ENCODE measurements at places on chromosomes 11 and 22.

DNA sequence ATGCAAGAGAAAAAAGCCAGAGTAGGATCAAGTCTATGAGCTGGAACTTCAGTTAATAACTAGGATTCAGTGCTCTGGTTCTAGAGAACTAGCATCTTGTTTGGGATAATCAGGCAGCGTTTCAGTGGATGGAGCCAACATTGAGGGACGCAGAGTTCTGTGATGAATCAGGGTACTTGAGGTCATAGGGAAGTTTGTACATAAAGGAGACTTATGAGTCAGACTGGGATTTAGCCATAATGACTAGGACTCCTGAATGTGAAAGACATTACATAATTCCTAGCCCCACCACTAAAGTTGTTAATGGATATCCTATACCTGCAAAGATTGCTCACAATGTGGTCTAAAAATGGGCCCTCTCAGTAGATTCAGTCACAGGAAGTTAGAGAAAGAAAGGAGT is 6.8 kb downstream of the SLN start:
- no peak for DNase-seq

DNA sequence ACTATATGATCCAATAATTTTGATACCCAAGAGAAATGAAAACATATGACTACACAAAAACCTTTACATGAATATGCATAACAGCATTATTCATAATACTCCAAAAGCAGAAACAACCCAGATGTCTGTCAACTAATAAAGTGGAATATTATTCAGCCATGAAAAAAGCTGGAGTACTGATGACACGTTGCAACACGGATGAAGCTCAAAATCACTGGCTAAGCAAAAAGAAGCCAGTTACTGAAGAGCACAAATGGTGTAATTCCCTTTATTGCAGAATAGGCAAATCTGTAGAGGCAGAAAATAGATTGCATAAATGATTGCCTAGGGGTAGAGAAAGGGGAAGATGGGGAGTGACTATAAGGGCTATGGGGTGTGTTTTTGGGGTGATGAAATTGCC is 117.6 kb upstream of the FGF3 start:
- DNase-seq = no peak

GRCh38 chr11:128607819-128608218 is 20.5 kb upstream of the ETS1 start:
- peak; percentile 56 for DNase-seq

GRCh38 chr22:40791241-40791640 is 27.9 kb downstream of the SLC25A17 start:
- no peak for DNase-seq

GRCh38 chr11:104650234-104650633 is 248.0 kb downstream of the CASP12 start:
- DNase-seq = no peak

DNA sequence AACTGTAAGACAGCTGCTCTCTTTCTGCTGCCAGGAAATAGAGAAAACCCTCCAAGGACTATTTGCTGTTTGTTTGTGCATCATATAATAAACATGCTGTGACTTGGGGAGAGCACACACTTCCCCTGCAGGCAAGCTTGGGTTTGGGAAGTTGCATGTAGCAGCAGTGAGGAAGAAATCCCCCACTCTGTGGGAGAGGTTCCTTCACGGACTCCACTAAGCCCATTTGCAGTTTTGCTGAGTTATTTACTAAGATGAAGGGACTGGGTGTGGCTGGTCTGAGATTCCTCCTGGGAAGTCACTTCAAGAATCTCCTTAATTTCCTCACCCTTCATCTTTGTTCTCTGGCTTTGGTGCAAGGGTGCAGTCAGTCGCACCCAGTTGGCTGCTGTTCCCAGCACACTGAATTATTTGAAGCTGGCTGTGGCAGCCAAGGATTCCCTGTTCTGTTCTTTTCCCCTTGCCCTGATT is 104.9 kb downstream of the ARFGAP2 start:
- no peak for DNase-seq

- DNase-seq = no peak
These were observed 399.2 kb downstream of the SHANK2 start for GRCh38 chr11:70853068-70853769.

DNA sequence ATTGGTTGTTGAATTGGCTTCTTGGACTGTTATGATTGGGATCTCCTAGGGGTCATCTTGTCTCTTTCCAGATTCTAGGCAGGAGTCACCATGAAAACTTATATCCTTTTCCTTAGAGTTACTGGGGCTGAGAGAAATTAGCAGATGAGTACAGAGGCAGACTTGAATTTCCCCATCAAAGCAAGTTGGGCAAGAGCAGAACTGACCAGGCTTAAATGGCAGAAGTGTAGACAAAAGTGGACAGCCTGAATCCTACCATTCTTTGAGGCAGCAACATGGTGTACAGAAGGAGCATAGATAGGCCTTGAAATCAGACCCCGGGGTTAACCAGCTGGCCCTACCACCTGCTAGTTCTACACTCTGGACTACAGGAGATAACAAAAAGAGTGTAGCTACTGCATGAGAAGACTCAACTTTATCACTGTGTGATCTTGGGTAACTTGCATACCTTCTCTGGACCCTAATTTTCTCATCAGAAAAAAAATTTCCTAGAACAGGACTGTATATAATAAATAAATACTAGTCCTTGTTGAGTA is 427.4 kb upstream of the CADM1 start:
- DNase-seq = no peak

DNA sequence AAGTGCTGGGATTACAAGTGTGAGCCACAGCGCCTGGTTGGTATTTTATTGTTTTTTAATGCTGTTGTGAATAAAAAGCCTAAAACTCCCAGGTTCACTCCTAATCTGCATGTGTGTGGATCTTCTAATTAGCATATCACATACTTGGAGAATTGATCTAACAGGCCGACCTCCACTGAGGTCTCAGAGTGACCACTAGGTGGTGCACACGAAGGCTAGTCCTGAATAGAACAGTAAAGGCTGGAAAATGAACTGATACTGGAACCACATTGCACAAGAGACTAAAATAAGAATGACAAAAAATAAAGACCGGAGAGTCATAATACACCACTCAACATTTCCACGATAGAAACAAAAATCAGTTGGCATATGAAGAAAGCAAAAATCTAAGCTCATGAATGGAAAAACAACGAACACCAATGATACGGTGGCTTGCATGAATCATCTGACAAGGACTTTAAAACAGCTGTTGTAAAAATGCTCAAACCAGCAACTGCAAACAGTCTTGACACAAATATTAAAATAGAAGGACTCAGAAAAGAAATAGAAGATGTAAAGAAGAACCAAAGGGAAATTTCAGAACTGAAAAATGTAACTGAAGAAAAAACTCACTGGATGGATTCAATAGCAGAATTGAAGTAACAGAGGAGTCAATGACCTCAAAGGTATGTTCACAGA is 19.2 kb downstream of the PIM3 start:
- DNase-seq = no peak

DNA sequence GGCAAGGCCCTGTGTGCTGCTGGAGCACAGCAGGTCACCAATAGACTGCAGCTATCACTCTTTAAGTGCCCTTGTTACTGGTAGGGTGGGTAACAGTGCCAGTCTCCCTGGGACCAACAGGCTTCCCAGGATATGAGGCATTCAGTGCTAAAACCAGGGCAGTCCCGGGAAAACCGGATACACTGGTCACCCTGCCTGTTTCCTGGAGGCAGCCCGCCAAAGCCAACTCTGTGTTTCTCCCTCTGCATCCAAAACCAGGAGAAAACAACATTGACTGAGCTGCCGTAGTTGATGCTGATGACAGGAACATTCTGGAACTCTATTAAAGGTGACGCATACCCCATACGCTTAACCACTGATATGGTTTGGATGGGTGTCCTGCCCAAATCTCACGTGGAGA is 149.1 kb downstream of the SHANK2 start:
- DNase-seq = no peak

DNA sequence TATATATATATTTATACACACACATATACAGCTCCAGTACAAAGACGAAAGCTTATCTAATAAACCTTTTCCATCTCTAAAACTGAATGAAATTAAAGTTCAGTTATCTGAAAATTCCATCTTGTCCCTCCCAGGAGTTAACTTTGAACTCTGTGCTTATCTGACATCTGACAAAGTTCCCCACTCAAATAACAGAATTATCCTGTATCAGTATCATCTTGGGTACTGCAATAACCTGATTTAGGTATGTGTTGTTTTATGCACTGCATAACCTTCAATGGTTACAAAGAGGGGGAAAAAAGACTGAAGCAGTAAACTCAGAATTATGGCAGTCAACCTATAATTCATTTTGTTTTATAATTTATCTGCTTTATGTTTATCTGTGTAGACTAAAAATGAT is 96.6 kb downstream of the SGSM3 start:
- no peak for DNase-seq

DNA sequence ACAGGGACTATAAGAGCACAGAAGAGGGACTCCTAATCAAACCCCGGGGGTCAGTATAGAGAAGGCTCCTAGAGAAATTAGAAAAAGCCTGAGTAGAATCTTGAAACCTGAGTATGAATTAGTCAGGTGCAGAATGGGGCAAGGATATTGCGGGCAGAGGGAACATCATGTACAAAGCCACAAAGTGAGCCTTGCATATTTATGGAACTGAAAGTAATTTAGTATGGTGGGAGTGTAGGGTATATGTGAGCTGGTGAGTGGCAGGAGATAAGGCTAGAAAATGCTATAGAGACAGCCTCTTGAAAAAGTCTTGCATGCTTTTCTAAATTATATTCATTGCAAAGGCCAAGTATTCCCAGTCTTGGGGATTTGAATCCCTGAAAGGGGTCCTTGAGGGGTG is 93.7 kb downstream of the STIM1 start:
- DNase-seq = no peak

GRCh38 chr11:79538775-79539174 is 97.9 kb upstream of the TENM4 start:
- DNase-seq = no peak

- no peak for DNase-seq
These were observed 31.7 kb upstream of the OAF start for GRCh38 chr11:120179057-120179672.

- DNase-seq = no peak
These were observed 5.2 kb downstream of the MAML2 start for GRCh38 chr11:96337541-96338431.

- no peak for DNase-seq
These were observed 7.4 kb downstream of the ETS1 start for GRCh38 chr11:128579798-128580504.

DNA sequence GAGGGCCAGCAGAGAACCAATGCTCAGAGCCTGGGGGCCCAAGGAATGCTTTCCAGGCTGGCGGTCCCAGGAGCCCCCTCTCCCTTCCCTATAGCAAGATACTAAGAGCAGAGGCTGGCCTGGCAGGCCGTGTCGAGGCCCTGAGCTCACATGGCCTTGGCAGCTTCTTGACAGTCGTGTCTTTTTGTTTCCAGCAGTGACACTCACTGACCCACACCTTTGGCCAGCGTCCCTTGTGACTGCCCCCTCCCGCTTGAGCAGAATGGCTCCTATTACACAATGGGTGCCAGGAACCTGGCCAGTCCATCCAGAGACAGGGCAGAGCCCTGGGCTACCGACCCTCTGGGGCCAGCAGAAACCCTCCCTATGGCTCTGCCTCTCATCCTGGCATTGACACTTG is 6.4 kb upstream of the CCND1 start:
- DNase-seq = no peak

DNA sequence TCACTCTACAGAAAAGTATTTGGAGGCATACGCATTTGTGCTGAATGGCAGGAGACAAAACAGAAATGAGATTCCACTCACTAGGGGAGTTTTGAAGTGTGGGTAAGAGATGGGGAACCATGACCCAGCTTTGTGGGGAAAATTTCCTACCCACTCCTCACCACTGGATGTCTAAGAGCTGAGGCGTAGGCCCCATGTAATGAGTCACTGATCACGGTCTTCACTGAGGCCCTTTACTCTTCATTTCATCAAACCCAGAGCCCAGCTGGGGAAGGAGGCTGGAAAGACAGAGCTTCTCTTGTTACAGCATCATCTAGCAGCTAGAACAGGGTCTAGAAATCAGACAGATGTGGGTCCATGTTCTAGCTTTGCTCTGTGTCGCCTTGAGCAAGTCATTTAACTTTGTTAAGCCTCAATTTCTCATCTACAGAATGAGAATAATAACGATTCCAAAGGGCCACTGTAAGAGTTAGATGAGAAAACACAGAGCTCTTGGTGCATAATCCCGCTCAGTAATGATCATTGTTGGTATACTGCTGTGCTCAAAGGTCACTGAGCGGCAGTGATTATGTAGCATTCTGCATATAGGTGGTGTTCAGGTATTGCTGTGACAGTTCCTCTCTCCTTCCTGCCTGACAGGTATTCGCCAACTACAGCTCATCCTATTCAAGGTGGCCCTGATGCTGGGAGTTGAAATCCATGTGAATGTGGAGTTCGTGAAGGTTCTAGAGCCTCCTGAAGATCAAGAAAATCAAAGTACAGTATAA is 97.2 kb downstream of the MICAL2 start:
- DNase-seq = no peak

DNA sequence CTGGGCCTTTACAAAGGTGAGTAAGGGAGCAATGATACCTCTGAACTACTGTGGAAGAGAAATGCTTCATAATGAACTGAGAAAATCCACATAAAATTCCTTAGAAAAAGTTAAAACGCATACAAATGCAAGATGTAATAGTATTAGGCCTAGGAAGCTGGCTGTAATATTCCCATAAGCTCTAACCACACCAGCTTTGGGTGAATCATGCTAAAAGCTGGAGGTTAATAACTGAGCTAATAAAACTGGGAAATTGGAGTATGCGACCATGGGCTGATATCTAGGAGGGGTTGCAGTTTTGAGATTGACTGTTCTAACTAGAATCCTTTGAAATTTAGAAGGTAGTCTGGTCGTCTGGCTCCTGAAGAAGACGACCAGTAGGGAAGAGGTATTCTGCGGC is 28.6 kb upstream of the RCE1 start:
- DNase-seq = no peak

GRCh38 chr11:64245401-64245796 is 1.3 kb downstream of the PPP1R14B start:
- DNase-seq = no peak

GRCh38 chr11:118910309-118911112 is 15.2 kb downstream of the BCL9L start:
- DNase-seq = peak; percentile 72

DNA sequence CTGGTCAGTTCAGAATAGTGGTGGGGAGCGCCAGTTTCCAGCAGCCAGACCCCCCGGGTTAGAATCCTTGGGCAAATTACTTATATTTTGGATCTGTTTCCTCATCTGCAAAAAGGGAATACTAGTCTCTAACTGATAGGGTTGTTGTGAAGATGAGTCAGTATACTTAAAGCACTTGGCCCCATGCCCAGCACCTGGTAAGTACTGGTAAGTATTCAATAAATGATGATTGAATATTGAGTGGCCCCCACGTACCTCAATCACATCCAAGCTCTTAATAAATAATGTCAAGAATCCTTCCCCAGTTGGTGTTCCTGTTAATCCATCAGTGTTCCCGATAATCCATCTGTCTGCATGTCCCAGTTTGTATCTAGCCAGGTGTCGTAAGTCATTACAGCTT is 12.1 kb downstream of the ACP2 start:
- DNase-seq = no peak

- DNase-seq = no peak
These were observed 303.5 kb upstream of the ANO3 start for GRCh38 chr11:26028393-26028911.

GRCh38 chr11:18452927-18453326 is 2.7 kb upstream of the LDHAL6A start:
- no peak for DNase-seq

Measured in NCI-H510A (cell line).